ENCODE measurements at places on chromosomes 2 and 18.
A peak's percentile ranks its signal among the peaks of the same experiment; 100 is the strongest.

GRCh38 chr18:63149302-63149587 lies 170.3 kb downstream of the BCL2 start:
- DNase-seq = no peak

DNA sequence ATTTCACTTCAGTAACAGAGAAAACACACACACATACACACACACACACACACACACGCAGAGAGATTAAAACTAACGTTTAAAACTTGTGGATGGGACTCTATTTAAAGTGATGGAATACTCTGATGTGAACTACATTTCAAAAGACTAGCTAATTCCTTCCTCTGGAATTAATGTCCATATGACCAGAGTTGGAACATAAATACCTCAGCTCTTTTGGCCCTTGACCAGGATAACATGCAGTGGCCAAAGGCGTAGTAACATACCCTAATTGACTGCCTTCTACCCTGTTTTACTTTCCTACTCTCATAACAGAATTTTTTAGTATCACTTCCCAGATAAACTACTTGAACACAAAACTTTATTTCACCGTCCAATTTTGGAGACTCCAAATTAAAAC lies 671.3 kb upstream of the CHAC2 start:
- no peak for DNase-seq

- no peak for DNase-seq
Observed at GRCh38 chr18:77177009-77177408, 44.4 kb upstream of the MBP start.

- DNase-seq = no peak
Observed at GRCh38 chr2:231936491-231936890, 10.3 kb upstream of the NPPC start.

- peak; percentile 85 for DNase-seq
Observed at GRCh38 chr2:207624185-207625013, 795 bp downstream of the METTL21A start.

All from hematopoietic multipotent progenitor cell treated with erythropoietin and hydrocortisone succinate and interleukin-3 and kit ligand, for 4 days (in vitro differentiated cells).